Suprapubic skin (tissue), 4 donors: ENCODE measurements at places on chromosomes 4 and X. TPM values are rescaled to one million over a fixed set of nuclear protein-coding genes. Genes with fewer than 3 reads are reported as not detected.

GRCh38 chr4:137946453-137947174 lies 295.5 kb downstream of the SLC7A11 start:
- H3K4me3 ChIP-seq = no peak overlapping the region
- peaks cover 6% of the 10 kb centered on the region for H3K4me1 ChIP-seq
- DNase-seq = no peak
- no peaks in the 10 kb centered on the region for H3K27me3 ChIP-seq

DNA sequence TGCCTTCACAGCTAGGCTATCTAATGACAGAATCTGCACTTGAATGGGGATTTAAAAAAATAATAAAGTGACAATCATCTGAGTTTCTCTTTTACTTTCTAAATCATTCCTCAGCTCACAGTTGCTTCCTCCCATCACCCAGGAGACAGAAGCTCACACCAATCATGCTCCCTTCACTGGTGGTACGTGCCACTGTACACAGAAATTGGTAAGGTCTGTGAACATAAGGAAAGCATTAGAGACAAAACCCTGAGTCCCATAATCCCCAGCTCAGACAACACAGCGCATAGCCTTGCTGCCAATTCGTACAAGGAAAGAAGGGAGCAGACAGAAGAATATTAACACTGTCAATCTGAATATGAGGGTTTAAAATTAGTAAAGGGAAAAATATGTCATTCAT lies 133.1 kb downstream of the IDS start:
- H3K4me1 ChIP-seq = no peaks in the 10 kb centered on the region
- no peak for DNase-seq
- H3K27me3 ChIP-seq = no peaks in the 10 kb centered on the region
- no peak overlapping the region for H3K4me3 ChIP-seq
- H3K36me3 ChIP-seq = no peaks in the 10 kb centered on the region
- no peak overlapping the region for H3K27ac ChIP-seq

DNA sequence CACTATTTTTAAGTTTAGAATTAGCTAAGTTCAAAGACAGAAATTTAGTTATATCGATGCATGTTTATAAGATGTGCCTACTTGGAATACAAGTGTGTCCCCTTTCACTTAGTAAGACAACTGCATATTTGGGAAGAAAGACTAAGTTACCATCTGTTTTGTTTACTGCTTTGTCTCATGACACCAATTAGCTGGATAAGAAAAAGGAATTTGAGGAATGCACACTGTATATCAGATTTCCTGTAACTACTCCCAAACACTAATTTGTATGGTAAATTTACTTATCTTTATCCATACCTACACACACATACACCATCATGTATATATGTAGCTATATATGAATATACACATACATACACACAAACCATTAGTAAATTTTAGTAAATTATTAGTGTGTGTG lies 1442.8 kb upstream of the IGFBP7 start:
- H3K27me3 ChIP-seq = no peaks in the 10 kb centered on the region
- no peaks in the 10 kb centered on the region for H3K36me3 ChIP-seq
- DNase-seq = no peak

DNA sequence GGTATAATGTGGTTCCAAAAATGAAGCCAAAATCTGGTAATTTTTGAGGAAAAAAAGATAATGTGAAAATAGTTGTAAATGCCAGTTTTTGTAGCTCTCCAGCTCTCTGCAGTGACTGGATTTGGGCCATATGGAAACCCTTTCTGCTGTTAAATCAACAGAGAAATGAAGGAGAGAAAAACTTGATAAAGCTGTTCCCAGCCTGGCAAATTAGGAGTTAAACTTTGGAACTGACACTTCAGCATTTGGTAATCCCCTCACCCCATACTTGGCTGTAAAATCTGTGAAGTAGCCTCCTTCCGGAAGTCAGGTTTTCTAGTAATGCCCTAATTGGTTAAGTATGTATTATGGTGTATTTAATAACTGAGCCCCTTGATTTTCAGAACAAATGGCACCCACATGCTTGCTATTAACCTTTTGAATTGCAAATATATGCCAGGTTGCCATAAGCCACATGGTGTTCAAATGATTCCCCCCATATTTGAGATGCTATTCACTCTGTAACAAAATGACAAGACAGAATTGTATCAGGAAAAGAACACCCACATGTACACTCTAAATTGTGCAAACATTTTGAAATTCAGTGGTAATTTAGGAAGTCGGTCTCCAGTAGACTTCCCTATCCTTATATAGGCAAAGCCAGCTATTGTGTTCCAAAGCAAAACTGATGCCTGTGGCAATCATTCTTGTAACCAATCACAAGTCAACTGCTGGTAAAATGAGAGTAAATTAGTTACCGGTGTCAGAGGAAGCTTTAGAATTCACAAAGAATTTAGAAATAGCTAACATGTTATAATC lies 96.3 kb upstream of the ADAMTS3 start:
- H3K36me3 ChIP-seq = no peaks in the 10 kb centered on the region
- no peak overlapping the region for H3K4me3 ChIP-seq
- H3K27me3 ChIP-seq = no peaks in the 10 kb centered on the region
- DNase-seq = no peak

GRCh38 chrX:109585488-109585887 lies 39.5 kb downstream of the KCNE5 start:
- H3K4me3 ChIP-seq = no peak overlapping the region
- DNase-seq = no peak
- no peaks in the 10 kb centered on the region for H3K36me3 ChIP-seq
- H3K27ac ChIP-seq = no peak overlapping the region
- no peaks in the 10 kb centered on the region for H3K4me1 ChIP-seq

GRCh38 chr4:102624505-102624904 lies 123.3 kb downstream of the NFKB1 start:
- no peak overlapping the region for H3K4me3 ChIP-seq
- no peak for DNase-seq
- H3K27ac ChIP-seq = no peak overlapping the region
- no peaks in the 10 kb centered on the region for H3K27me3 ChIP-seq

DNA sequence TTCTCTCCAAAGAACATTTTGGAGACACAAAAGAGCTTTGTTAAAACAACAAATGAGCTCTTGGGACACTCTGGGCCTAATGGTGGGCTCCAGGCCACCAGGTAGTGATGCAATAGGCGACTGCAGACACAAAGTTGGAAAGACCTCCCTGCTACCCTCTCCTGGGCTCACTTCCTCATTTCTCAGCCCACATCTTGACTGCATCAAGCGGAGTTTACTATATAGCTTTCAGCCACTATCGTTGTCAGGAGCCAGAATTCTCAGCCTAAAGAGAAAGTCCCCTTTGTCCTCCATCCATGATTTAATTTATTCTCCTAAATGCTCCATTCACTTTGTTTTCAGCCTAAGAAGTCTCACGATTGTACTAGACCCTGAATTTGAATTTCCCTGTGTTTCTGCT lies 114.9 kb downstream of the EFHC2 start:
- H3K4me1 ChIP-seq = peaks cover 10% of the 10 kb centered on the region
- H3K36me3 ChIP-seq = no peaks in the 10 kb centered on the region
- no peak for DNase-seq

DNA sequence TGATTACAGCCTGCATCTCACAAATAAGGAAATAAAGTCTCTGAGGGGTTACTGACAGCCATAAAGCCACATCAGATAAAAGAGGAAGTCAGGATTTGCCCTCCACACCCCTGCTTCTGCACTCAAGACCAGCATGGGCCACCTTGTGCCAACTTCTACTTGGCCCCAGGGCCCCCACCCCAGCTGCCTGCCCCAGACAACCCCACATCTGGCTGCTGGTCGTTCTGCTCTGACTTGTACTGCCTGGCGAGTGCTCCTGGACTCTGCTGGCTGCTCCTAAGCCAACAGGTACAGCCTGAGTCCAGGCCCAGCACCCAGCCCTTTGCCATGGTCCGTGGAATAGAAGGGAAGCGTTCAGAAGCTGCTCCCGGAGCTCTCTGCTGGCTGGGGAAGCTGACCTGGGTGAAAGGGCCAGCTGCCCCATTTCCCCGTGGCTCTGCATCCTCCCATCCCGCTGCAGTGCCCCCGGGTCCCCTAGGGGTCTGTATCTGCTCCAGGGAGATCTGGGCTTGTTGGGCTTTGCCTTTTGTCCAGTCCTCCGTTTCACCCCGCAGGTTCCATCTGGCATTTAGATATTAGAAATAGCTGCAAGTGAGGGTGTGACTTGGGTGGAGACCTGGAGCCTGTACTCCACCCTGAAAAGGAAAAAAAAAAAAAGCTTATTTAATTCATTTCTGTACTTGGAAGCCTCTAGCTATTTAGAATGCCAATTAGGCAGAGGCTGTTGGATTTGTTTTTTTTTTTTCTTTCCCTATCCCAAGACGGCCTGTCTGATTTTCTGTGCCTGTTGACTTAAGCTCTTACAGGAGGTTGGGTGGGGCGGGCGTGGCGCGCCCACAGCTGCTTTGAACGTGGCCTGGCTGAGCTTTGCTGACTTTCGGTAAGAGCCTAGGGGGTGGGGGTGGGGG lies 194.7 kb downstream of the PTTG2 start:
- DNase-seq = peak; percentile 77
- peaks cover 45% of the 10 kb centered on the region for H3K4me1 ChIP-seq
- no peaks in the 10 kb centered on the region for H3K36me3 ChIP-seq
- H3K4me3 ChIP-seq = peak overlapping the region; percentile 8
- no peaks in the 10 kb centered on the region for H3K27me3 ChIP-seq

DNA sequence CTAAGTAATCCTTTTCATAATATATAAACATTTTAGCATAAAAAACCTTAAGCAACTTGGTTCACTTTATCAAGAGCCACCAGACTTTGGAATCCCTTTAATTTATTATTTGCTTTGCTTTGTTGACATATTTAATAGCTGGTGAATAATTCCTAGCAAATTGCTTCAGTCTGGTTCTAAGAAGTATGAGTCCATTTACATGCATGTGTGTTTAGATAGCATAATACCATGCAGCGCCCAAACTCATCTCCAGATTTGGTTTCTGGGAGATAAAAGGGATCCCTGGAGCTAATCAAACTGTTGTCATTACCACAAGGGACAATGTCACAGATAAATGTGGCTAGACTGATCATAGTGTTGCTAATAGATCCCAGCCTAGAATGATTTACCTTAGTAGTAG lies 111.8 kb downstream of the TMEM144 start:
- H3K36me3 ChIP-seq = no peaks in the 10 kb centered on the region
- no peaks in the 10 kb centered on the region for H3K4me1 ChIP-seq
- no peaks in the 10 kb centered on the region for H3K27me3 ChIP-seq

GRCh38 chr4:15066140-15066539 lies 63.9 kb downstream of the CPEB2 start:
- H3K27ac ChIP-seq = no peak overlapping the region
- DNase-seq = no peak
- H3K27me3 ChIP-seq = no peaks in the 10 kb centered on the region
- H3K36me3 ChIP-seq = peaks cover 50% of the 10 kb centered on the region

GRCh38 chr4:112060212-112060611 lies 85.0 kb upstream of the FAM241A start:
- H3K36me3 ChIP-seq = no peaks in the 10 kb centered on the region
- no peaks in the 10 kb centered on the region for H3K27me3 ChIP-seq
- no peak for DNase-seq

- no peaks in the 10 kb centered on the region for H3K36me3 ChIP-seq
- no peak for DNase-seq
- no peak overlapping the region for H3K27ac ChIP-seq
Measured at GRCh38 chr4:140056015-140056414, 98.0 kb downstream of the MAML3 start.

GRCh38 chr4:150280081-150280895 lies 202.0 kb downstream of the DCLK2 start:
- H3K36me3 ChIP-seq = peaks cover 49% of the 10 kb centered on the region
- no peak for DNase-seq
- H3K27me3 ChIP-seq = no peaks in the 10 kb centered on the region
- H3K4me1 ChIP-seq = no peaks in the 10 kb centered on the region
- no peak overlapping the region for H3K27ac ChIP-seq

DNA sequence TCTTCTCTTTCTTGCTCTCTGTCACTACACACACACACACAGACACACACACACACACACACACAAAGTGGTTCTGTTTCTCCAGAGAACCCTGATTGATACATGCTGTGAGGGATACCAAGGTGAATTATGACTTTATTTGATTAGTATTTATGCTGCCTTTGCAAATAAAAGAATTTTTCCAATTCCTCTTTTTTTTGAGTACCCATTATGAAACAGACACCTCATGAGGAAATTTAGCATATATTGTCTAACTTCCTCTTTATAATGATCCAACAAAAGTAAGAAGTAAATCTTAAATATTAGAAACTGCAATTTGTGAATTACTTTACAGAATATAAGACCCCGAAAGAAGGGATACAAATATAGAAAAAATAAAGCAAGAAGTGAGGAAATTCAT lies 14.3 kb upstream of the RAB28 start:
- no peak for DNase-seq
- H3K4me1 ChIP-seq = no peaks in the 10 kb centered on the region
- H3K36me3 ChIP-seq = no peaks in the 10 kb centered on the region
- H3K27ac ChIP-seq = no peak overlapping the region
- no peak overlapping the region for H3K4me3 ChIP-seq
- H3K27me3 ChIP-seq = peaks cover 20% of the 10 kb centered on the region

- no peaks in the 10 kb centered on the region for H3K27me3 ChIP-seq
- DNase-seq = no peak
- no peaks in the 10 kb centered on the region for H3K36me3 ChIP-seq
- peaks cover 34% of the 10 kb centered on the region for H3K4me1 ChIP-seq
- peak overlapping the region; percentile 64 for H3K27ac ChIP-seq
Measured at GRCh38 chrX:23901805-23902204, 5.9 kb downstream of the APOO start.

DNA sequence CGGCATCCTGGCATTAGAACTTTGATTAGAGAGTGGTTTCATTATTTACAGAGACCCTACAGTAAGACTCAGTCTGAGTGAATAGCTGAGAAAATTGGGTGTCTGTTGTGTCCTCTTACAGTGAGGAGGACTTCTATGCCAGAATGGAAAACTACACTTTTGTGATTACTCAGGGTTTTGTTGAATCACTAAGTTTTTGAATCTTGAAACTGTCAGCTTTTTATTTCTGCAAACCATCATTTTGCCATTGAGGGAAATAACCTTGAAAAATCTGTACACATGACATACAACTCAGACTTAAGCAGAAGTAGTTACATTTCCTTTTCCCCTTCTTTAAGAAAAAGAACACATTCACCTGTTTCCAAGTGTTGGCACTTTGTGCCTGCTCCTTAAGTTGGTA lies 117.6 kb upstream of the RASGEF1B start:
- H3K4me3 ChIP-seq = no peak overlapping the region
- no peaks in the 10 kb centered on the region for H3K27me3 ChIP-seq
- H3K27ac ChIP-seq = no peak overlapping the region
- no peak for DNase-seq

- no peaks in the 10 kb centered on the region for H3K36me3 ChIP-seq
- DNase-seq = no peak
- H3K4me1 ChIP-seq = no peaks in the 10 kb centered on the region
- H3K27me3 ChIP-seq = no peaks in the 10 kb centered on the region
- no peak overlapping the region for H3K4me3 ChIP-seq
Measured at GRCh38 chrX:80354966-80355465, 65.2 kb upstream of the TENT5D start.

- H3K36me3 ChIP-seq = peaks cover 72% of the 10 kb centered on the region
- no peaks in the 10 kb centered on the region for H3K4me1 ChIP-seq
- no peak for DNase-seq
Measured at GRCh38 chr4:105426187-105426897, 47.5 kb downstream of the PPA2 start.

GRCh38 chrX:3295731-3296130 lies 50.7 kb downstream of the MXRA5 start:
- no peak for DNase-seq
- H3K36me3 ChIP-seq = no peaks in the 10 kb centered on the region
- no peaks in the 10 kb centered on the region for H3K27me3 ChIP-seq
- H3K4me3 ChIP-seq = no peak overlapping the region
- no peak overlapping the region for H3K27ac ChIP-seq

RBM46 gene
- not detected for total RNA-seq

SOWAHD gene
- 0.64 TPM for total RNA-seq

HSFX1 gene
- total RNA-seq = 2.2 TPM

C4orf36 gene
- total RNA-seq = 0.83 TPM

POU3F4 gene
- total RNA-seq = not detected

VMA21 gene
- total RNA-seq = 26.8 TPM

IGSF1 gene
- total RNA-seq = 0.86 TPM

HPGD gene
- 109 TPM for total RNA-seq
